D721Med (cell line): ENCODE measurements at places on chromosomes 13 and 19.

DNA sequence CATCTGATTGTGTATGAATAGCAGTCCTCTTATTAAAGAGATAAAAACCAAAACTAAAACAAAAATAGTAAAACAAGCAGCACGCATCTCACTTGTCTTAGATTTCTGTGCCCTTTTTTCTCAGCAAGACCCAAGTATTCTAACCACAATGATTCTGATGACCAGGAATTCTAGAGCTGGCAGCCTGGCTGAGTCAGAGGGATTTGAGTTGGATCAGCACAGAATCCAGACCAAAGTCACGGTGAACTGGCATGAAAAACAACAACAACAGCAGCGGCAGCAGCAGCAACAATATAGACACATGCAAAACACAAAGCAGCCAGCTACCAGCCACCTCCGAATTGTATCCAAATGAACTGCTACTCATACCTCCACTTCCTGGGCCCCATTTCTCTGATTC, 360.5 kb downstream of the KCNRG start:
- no peak for DNase-seq

- DNase-seq, result no peak
Observed at GRCh38 chr19:48836089-48837017, at the start of gene HSD17B14. Gene HSD17B14 (minus strand): TSS chr19:48836491. CDS start chr19:48836411, 80 bp downstream.

GRCh38 chr13:87590518-87590917, 80.7 kb upstream of the SLITRK5 start:
- no peak for DNase-seq

DNA sequence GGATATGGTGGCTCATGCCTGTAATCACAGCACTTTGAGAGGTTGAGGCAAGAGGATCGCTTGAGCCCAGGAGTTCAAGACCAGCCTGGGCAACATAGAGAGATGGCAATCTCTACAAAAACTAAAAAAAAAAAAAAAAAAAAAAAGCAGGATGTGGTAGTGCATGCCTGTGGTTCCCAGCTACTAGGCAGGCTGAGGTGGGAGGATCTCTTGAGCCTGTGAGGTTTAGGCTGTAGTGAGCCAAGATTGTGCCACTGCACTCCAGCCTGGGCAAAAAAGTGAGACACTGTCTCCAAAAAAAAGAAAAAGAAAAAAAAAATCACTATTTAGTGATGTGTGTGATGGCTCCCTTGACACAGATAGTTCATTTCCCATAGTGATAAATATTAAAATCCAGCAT, 365.0 kb upstream of the NBEA start:
- no peak for DNase-seq

DNA sequence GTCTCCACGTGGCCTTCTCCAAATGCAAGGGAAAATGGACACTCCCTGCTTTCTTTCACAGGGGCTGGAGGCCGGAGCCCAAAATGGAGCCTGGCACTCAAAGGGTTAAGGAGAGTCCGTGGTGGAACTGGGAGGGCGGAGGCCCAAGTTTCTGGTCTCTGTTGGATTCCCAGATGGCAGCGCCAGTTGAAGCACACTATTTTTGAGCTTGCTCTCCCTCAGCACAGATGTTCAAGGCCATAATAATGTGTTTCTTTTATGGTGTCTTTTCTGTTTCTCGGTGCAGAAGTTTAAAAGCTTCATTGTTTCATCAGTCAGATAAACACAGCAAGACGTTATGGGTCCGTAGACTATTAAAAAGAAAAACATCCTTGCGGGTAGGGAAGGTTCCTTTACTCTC, 67.6 kb downstream of the TNFRSF19 start:
- DNase-seq, result no peak

DNA sequence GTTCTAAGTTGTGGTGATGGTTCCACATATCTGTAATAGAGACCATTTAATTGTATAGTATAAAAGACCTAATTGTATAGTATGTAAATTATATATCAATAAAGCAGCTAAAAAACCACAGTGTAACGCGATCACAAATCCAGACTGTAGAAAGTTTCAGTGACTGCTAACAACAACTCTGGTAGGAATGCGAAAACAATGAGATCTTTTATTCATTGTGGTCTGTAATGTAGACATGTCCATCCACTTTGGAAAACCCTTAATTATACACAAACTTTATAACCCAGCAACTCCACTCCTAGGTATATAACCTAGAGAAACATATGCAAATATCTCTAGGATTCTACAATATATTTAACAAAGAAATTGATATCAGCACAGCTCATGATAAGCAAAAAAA, 549.5 kb downstream of the SLITRK1 start:
- no peak for DNase-seq

DNA sequence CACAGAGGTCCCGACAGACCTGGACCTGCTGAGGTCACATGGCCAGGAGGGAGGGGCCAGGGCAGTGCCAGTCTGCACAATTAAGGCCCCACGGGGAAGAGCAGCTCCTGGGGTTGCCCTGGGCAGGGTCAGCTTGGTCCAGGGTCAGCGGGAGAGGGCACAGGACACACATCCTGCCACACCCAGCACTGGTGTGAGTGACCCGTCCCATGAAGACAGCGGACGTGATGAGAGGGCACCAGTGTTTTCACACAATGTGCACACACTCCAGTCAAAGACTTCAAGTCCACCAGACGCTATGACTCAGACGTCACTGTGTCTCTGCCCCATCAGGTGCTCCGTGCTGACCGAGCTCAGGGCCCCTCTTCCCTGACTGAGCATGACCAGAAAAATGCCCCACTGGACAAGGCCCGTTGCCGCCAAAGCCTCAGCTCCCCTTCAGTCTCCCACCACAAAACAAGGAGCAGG, 4.2 kb downstream of the TMEM259 start:
- DNase-seq, result no peak

DNA sequence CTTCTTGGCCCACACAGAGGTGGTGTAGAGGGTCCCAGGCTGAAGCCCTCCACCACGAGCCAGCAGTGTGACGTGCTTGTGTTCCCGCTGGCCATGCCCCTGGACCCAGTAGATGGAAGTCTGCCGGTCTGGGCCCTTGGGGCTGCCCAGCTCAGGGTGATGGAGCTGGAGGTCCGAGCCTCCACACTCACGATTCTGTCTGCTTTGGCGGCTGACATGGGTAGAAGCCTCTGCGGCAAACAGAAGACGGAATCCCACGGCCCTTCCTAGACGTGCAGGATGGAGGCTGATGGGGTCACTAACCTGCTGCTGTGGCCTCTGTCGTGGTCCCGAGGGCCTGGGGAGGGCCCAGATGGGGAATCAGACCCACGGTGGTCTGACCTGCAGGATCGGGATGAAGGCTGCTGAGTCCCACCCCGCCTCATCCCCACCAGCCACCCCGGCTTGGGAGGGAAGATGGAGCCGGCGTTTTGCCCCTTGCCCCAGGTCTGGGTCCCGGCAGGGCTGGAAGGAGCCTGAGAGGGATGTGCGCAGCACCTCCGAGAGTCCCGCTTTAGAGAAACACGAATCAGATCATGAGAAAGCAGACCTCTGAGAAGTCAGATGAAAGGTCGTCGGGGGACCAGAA, 4.4 kb downstream of the TMEM86B start:
- no peak for DNase-seq

- no peak for DNase-seq
Observed at GRCh38 chr13:25864116-25864515, 187.7 kb downstream of the SHISA2 start.

- no peak for DNase-seq
Observed at GRCh38 chr13:104318121-104318520, 1251.9 kb upstream of the SLC10A2 start.

DNA sequence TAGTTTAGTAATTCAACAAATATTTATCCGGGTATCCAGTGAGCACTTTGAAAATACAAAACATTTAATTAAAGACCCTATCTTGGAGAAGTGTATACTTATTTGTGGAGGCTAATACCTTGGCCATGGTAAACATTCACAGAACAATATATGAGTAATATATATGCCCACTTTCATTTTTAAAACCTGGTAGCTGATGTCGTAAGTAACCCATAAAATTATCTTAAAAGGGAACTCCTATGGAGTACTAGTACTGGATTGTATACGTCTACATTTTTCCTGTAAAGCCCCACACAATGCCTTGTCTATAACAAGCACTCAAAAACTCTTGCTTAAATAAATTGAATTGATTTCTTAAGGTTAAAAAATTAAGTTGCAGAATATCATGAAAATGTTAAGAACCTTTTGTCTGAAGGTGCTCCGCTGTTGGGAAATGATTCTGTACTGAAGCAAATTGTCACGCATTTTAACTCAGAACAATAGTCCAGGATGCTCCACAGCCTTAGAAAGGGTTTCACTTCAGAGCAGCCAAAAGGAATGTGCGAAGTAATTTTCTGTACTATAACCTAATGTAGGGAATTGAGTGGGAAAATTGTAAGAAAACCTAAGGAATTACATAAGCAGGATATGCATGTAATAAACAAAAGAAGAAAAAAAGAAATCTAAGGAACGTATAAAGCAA, 58.9 kb upstream of the C1QTNF9 start:
- DNase-seq, result no peak

- no peak for DNase-seq
Observed at GRCh38 chr19:10503002-10503789, at the start of gene KEAP1. Gene KEAP1 (minus strand): TSS chr19:10503356. CDS start chr19:10500033, 3,323 bp downstream.

DNA sequence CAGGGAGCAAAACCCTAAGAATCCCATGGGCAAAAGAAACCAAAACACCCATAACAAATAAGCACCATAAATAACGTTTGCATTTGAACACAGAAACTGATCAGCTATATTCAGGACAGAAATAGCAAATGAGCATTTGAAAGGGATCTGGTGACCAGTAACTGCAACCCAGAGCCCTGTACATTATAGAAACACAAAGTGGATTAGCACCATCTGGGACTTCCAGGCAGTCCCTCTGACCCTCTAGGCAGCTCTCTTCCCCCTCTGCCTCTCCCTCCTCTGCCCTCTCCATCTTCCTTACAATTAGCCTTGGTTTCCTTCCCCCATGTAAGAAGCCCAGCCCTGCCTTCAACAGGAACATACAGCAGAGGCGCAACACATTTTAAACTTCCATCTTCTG, 215.0 kb downstream of the DCLK1 start:
- no peak for DNase-seq

DNA sequence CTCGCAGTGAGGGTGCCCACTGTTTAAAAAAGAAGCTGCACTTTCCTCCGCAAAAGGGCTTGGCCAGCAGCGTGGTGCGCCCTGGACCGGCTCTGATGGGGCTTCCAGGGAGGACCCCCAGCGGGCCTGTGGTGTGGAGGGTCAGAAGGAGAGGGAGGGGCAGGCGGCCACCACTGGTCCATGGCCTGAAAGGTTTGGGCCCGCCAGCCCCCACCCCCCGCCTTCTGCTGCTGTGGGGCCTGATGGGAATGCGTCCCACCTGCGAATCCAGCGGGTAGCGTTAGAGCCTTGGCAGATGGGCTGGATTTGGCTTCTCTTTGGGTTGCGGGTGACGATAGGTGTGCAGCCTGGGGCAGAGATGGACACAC, 34.7 kb downstream of the TMEM255B start:
- no peak for DNase-seq

GRCh38 chr19:55345818-55346724, 6.4 kb downstream of the KMT5C start:
- DNase-seq, result no peak

- DNase-seq, result no peak
Observed at GRCh38 chr19:11995174-11995573, 30.3 kb downstream of the ZNF763 start.

- no peak for DNase-seq
Observed at GRCh38 chr13:82636119-82636518, 1246.2 kb downstream of the SLITRK1 start.

- DNase-seq, result peak; percentile 83
Observed at GRCh38 chr19:55304279-55304978, 20.6 kb downstream of the BRSK1 start.

DNA sequence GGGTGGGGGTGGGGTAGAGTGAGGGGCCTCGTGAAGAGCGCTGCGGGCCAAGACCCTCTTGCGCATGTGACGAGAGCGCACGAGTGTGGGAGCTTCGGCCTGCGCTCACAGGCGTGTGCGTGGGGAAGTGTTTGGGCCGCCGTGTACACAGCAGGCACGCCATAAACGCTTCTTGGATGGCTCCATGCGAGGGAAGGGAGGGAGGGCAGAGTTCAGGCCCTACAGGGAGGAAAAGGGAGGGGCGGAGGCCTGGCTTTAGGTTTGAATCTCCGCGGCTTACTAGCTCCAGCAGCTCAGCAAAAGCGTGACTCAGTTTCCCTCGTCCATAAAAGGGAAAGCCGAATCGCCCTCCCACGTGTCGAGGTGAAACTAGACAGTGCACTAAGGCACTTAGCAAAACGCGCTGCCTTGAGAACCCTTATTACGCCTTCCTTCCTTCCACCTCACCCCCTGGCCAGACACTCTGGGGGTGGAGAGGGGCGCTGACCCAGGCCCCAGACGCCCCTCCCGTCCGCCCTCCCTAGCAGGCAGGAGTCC, 12.5 kb downstream of the GADD45B start:
- no peak for DNase-seq

- no peak for DNase-seq
Observed at GRCh38 chr13:101655435-101655834, 203.0 kb downstream of the ITGBL1 start.

DNA sequence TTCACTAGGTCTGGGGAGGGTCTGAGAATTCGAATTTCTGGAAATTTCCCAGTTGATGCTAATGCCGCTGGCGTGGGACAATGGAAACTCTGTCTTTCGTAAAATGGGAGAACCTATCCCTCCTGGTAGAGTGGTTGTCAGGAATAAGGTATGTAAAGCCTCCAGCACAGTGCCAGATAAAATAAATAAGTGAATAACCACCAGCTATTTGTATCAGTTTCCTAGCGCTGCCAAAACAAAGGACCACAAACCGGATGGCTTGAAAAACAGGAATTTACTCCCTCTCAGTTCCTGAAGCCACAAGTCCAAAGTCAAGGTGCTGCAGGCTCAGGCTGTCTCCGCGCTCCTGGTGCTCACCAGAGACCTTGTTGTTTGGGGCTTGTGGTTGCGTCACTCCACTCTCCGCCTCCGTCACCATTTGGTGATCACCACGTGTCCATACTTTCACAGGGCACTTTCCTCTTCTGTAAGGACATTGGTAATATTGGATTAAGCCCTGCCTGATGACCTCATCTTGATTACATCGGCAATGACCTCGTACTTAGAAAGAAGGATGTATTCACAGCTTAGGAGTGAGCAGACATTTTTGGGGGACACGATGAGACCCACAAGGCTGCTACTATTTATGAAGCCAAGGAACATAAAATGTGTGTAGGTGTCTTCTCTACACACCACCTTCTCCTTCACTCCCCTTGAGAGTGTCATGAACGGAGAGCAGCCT, 428.5 kb downstream of the IRS2 start:
- no peak for DNase-seq

DNA sequence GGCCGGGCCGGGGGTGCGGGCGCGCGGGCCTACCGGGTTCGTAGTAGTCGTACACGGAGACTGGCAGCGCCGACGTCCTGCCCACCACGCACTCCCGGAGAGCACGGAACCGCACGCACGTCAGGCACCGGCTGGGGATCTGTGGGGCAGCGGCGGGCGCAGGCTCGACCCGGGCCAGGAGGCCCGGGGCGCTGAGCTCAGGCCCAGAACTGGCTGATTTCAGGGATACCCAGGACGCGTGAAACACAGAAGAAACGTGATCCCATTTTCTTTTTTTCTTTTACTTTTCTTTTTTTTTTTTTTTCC, 9.0 kb downstream of the F2RL3 start:
- no peak for DNase-seq

- no peak for DNase-seq
Observed at GRCh38 chr13:48411841-48412531, 927 bp downstream of the LPAR6 start.
